Activated naive CD4-positive, alpha-beta T cell (primary cell): ENCODE measurements at places on chromosomes 4 and X.

- DNase-seq = no peak
Measured at GRCh38 chr4:6362896-6363295, 93.2 kb downstream of the WFS1 start.

DNA sequence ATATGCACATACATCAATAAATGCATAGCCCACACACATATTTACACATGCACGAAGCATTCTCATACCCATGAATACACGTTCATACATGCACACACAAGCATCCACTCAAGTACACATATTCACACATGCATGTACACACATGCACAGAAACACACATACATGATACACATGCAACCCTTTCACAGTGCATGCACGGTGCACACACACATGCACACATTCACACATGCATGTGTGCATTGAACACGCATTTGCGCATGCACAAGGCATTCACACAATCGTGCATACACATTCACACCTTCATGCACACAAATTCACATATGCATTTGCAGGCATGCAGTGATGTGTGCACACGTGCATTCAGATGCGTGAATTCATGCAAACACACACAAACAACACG, 324.5 kb downstream of the DHRSX start:
- DNase-seq = no peak

DNA sequence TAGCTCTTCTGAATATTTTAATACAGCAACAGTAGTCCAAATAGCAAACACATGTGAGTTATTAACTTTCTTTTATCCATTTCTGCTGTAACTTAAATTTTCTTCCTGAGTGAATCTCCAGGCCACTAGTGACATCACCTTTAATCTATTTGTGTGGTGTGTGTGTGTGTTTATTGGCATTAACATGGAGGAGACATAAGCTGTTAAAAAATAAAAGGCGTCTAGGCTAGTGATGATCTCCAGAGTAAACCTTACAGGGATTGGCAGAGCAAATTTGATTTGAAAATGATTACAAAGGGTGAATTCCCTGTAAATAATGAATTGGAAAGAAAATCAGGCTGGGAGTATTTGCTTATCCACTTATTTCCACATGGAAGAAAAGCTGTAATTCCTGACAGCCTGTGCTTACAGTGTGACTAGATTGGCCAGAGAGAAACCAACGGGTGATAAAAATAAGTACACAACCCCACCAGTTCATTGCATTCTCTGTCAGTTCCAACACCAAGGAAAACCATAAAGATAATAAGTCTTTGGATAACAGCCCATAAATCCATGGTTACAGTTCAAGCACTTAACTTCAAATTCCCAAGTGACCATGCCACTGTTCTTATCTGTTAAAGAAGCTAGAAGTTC, 186.1 kb downstream of the ENOX2 start:
- no peak for DNase-seq

DNA sequence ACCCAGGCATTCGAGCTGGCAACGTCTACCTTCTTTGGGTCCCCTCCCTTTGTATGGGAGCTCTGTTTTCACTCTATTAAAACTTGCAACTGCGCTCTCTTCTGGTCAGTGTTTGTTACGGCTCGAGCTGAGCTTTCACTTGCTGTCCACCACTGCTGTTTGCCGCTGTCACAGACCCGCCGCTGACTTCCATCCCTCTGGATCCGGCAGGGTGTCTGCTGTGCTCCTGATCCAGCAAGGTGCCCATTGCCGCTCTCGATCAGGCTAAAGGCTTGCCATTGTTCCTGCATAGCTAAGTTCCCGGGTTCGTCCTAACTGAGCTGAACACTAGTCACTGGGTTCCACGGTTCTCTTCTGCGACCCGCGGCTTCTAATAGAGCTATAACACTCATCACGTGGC, 183.5 kb upstream of the GALNTL6 start:
- no peak for DNase-seq

GRCh38 chr4:110163327-110164069, 34.9 kb downstream of the ELOVL6 start:
- DNase-seq = no peak

DNA sequence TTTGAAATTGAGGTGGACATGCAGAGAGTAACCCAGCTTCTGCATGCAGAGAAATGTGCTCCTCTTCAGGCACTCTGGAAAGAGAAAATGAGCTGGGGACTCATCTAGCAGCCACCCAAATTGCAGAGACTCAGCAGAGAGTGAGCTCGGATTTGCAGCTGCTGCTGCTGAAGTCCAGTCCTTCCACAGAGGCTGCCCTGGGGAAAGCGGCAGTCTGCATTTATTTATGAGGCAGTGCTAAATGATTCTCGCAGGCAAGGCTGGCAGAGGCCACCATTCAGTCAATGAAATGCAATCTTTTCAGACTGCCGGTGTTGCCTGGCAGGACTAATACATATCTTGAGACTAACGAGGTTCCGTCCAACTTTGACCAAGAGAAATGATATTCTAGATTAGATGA, 404.8 kb downstream of the NLGN4X start:
- DNase-seq = no peak

DNA sequence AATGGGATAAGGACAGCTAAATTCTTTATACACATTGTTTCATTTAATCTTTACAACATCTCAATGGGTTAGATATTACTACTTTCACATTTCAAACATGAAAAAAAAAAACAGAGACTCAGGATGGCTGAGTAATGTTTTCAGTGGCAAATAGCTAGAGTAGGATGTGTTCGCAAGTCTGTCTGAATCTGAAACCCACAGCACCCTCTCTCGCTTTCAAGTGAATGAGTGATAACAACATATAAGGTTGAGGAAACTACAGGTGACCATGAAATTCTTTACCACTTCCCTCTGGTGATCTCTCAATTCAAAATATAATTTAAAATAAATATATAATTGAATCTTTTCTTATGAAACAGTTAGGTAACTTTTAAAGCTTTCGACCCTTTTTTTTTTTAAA, 162.6 kb downstream of the PRR32 start:
- no peak for DNase-seq

DNA sequence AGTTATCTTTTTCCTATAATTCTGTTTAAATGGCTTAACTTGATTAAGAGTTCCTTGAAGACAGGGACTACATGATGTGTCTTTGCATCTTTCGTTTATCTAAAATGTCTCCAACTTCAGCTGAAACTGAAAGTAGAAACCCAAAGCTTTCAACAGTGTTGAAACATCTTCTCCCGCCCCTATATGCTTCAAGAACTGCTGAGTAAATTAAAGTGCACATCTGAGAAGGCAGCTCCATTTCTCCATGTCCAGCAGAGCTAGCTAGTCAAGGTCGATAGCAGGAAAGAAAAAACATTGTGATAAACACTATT, 185.7 kb upstream of the TBL1X start:
- no peak for DNase-seq

GRCh38 chr4:185298728-185299430, 89.5 kb downstream of the SNX25 start:
- no peak for DNase-seq

- DNase-seq = no peak
Measured at GRCh38 chrX:55099162-55099561, 10.3 kb downstream of the PAGE2 start.

DNA sequence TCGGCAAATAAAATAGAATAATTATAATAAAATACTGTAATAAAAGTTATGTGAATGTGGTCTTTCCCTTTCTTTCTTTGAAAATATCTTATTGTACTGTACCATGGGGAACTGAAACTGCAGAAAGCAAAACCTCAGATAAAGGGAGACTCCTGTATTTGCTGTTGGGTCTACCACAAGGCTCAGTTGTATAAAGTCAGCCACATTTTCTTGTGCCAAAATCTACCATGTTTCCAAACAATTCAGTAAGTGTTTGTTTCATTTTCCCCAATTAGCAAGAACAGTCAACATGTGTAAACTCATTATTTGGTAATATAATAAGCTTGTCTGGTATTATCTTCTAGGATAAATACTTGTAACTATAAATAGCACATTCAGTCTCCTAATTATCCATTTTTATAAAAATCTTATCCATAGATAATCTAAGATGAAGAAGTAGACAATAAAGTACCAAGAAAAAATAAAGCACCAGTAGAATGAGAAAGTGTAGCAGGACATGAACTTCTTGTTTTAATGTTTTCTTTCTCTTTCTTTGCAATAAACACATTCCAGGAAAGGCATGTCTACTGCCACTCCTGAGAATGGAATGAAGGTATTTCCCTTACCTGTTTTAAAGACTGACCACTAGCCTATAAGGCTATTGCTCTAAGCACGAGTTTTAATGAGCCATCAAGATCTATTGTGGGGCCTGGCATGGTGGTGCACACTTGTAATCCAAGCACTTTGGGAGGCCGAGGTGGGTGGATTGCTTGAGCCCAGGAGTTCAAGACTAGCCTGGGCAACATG, 15.0 kb upstream of the OTUD4 start:
- no peak for DNase-seq

GRCh38 chr4:139605516-139605915, 49.5 kb upstream of the SETD7 start:
- DNase-seq = no peak

GRCh38 chr4:121030131-121030530, 42.2 kb downstream of the NDNF start:
- DNase-seq = no peak

DNA sequence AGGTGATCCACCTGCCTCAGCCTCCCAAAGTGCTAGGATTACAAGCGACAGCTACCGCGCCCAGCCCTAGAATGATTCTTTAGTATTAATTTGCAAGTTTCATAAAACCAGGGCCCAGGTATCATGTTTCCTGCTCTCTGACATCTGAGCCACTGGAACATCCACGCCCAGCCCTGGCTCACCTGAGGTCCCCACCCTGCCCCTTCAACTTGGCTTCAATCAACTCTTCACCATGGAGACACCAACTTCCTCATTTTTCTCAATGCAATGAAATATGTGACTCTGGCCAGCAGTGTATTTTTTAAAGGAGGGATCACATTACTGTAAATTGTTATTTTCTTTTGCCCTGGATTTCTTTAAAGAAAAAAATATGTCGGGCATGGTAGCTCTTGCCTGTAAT, 3.9 kb downstream of the PRSS12 start:
- no peak for DNase-seq

- DNase-seq = no peak
Measured at GRCh38 chrX:19670321-19670750, 155.0 kb upstream of the MAP3K15 start.
